ENCODE measurements at places on chromosomes 16 and 17.
A peak's percentile ranks its signal among the peaks of the same experiment; 100 is the strongest.

GRCh38 chr17:5078106-5079028 lies at the start of gene ZFP3:
ZFP3 (plus strand) TSS chr17:5078467; CDS start chr17:5091505, 13,038 bp downstream.
- peak; percentile 88 for DNase-seq

DNA sequence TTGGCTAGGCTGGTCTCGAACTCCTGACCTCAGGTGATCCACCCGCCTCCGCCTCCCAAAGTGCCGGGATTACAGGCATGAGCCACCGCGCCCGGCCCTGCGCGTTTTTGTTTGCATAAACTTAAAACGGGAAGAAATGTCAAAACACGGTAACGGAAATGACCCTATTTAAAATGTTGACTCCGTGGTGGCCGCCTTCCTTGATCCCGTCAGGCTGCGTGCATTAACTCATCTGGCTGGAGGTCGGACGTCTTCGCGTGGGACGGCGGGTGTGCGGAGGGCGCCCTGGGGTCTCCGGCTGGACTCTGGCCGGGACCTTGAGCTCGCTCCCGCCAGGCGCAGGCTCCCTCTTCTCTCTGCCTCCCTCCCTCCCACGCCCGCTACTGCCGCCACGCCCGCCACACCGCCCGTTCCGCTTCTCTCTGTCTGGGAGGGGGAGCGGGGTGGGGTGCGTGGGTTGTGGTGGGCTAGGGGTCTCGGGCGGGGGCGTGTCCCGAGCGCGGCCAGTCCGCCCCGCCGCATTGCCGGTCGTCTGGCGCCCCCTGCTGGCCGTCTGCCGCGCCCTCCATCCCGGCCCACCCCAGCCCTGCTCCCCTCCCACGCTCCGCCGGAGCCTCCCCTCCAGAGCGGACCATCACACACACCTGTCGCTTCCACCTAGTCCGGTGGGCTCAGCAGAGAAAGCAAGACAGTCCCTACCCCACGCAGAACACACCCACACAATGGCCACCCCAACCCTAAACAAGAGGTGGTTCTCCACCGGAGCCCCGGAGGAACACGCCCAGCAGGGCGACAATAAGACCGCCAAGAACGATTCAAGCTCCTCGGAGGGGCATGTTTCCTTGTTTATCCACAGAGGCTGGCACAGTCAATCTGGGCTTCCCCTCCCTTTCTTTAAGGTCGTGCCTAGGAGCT lies 1.2 kb upstream of the CCDC42 start:
- DNase-seq = peak; percentile 60

- peak; percentile 47 for DNase-seq
Measured at GRCh38 chr16:3020604-3021448, 658 bp downstream of the TNFRSF12A start.

DNA sequence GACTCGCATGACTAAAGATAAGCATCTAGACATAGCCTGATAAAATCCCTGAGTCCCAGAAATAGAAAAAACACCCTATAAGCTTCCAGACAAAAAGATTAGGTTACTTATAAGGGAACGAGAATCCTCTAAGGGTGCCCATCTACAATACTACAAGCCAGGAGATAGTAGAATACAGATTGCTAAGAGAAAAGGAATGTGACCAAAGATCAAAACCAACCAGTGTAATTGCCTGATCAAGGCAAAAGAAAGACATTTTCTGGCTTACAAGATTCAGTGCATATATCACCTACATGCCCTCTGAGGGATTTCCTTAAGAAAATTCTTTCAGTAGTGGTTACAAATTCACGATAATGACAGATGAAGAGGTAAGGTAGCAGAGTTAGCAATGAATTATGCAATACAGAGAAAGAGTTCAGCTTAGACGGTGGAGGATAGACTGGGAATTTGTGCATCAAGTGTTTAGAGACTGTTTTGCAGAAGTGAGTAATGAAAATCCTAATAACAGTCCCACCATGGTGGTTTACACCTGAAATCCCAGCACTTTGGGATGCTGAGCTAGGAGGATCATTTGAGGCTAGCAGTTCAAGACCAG lies 35.0 kb downstream of the BCL7C start:
- no peak for DNase-seq
